ENCODE measurements at places on chromosomes 11 and 22.

- DNase-seq, result no peak
Measured at GRCh38 chr11:117837070-117837776, 12.7 kb upstream of the FXYD2 start.

- no peak for DNase-seq
Measured at GRCh38 chr22:37266581-37267134, 15.7 kb upstream of the CYTH4 start.

GRCh38 chr22:43263645-43264514, 76.9 kb upstream of the TTLL12 start:
- peak; percentile 87 for DNase-seq

DNA sequence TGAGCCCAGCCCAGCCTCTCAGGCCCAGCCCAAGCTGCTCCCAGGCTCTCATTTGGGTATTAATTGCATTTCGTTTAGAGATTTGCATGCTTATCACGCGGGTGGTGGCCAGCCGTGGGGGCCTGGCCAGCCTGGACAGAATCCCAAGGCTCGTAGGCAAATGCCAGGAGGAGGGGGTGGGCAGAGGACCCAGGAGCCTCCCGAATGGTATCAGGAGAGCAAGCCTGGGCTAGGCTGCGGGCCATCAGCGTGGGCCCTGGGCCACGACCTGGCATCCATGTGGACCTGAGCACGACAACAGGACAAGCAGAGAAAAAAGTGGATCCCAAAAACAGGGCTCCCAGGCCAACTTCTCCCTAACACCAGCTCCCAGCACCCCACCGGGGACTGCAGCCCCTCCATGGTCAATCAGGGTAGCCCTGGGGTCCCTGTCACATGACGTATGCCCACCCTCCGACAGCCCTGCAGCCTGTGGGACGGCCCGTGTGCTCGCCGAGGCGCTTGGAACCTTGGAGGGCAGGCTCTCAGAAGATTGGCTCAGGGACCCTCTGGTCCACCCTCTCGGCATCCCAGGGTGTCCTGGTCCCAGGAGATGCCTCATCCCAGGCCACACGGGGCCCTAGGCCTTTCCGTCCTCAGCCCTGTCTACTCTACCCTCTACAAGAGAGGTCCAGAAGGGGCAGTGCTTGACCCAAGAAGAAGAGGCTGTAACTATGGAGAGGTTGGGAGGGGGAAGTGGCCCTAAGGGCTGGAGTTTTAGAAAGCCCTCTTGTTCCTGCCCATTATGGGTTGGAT, 8.8 kb downstream of the ASCL2 start:
- no peak for DNase-seq

DNA sequence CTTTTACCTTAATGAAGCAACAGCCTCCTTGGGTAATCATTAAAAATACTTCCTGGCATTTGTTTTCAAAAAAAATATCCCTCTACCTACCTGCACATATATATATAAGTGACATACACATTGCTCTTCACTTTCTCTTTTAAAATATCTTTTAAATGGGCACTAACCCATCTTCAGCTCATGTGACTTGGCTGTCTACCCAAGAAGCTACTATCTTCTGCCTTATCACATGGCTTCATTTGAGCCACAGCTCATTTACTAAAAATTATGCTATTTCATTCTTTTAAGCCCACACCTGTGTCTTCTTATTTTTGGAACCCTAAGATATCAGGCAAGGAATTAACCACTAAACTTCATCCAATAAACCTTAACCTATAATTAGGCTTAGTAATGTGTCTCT, 37.0 kb upstream of the SOX6 start:
- DNase-seq, result no peak

DNA sequence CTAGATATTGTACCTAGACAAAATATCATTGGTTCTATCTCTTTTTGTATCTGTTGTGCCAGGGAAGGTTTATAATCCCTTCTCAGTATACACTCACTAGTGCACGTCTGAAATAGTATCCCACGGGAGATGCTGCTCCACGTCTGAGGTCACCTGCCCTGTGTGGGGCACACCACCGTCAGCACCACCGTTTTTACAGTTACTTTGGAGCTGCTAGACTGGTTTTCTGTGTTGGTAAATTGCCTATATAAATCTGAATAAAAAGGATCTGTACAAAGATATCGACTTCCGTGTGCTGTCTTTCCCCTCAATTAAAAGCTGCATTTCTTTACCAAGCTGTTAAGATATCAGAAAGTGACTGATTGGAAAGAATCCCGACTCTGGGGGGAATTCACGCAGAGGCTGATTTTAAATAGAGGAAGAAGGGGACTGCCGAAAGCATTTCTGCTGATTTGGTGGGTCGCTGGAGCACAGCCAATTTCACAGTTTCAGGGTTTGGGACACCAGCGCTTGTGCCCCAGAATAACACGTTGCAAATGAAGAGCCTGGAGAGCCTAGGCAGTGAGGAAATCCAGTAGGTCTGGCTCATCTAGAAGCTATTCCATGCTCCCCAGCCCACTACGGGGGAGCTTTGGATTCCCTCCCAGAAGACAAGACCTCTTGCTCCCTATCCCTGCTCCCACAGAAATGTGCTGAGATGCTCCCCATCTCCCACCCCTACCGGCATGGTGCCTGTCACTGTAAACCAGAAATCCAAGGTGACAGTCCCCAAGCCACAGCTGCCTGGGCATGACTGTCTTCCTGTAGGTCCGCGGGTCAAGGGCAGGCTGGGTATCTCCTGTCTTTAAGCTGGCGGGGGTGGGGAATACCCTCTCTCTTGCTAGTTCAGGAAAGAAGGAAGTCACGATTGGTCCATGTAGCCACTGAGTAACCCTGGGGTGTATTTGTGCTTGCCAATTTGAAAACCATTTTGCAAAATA, 12.7 kb upstream of the MYO18B start:
- no peak for DNase-seq

GRCh38 chr11:102733232-102733875, 8.6 kb upstream of the MMP8 start:
- DNase-seq, result peak; percentile 48

DNA sequence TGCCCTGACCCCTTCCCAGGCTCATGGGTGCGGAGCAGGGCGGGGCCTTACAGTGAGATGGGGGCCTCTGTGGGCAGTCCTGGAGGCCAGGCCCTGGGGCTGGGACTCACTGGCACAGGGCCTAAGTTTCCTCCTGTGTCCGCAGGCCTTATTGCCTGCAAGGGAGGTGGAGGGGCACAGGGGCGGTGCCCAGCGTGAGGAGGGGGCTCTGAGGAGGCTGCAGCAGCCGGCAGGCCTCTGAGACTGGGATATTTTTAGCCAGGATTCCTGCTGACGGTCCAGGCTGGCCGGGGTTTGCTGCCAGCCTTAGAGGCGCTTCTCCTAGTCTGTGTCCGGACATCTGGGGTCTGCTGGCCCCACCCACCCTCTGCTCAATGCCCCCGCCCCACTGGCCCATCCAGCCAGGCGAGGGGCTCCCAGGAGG, 5.7 kb upstream of the RTN4R start:
- no peak for DNase-seq

DNA sequence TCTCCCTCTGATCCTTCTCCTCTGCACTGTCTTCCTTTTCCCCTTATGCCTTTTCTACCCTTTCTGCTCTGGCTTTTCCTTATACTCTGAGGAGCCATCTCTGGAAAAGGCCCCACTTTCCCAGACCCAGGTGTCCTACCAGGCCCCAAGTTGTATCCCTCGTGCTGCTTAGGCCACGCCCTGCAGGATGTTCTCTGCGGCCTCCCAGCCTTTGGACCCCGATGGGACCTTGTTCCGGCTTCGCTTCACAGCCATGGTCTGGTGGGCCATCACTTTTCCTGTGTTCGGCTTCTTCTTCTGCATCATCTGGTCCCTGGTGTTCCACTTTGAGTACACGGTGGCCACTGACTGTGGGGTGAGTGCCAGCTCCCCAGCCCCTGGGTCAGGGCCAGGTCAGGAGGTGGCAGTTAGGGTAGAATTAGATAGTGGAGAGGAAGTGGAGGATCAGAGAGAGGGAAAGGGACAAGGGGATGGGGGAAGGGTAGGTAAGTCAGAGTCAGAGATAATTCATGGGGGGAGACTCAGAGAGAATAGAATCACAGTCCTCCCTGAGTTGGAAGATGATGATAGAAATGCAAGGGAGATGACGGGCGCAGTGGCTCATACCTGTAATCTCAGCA, 8.9 kb downstream of the PGAP2 start:
- peak; percentile 64 for DNase-seq

- no peak for DNase-seq
Measured at GRCh38 chr22:22761963-22762772, 117.8 kb downstream of the GGTLC2 start.

DNA sequence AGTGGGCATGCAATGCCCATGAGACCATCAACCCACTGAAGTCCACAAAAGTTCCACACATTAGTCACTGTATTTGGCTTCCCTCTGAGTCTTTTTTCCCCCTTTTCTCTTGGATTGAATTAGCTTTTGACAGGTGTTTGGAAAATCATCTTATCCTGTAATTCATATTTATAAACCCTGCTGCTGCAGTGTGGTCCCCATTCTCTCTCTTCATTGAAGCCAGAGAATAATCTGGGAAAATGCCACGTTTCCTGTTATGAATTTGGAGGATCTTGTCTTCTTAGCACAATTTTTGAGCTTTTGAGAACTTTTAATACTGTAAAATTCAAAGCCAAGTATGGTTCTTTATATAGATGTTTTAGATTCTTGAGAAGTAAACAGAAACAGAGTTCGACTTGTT, 84.8 kb downstream of the UVRAG start:
- no peak for DNase-seq

DNA sequence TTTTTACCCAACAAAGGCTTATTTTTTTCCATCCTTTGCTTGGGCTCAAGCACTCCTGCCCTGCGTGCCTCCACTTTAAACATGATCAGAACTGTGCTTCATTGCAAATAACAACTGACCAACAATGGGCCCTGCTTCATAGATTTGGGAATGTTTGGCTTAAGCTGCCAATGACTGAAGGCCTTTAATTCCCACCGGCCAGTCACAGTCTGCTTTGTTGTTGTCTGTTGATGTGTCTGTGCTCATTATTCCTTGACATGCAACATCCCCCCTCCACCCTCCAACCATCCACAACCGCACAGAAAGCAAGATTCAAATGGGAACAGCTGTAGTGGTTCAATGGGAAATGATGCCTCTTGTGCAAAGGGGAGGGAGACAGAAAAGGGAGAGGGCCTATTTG, 23.0 kb downstream of the PAX6 start:
- no peak for DNase-seq

DNA sequence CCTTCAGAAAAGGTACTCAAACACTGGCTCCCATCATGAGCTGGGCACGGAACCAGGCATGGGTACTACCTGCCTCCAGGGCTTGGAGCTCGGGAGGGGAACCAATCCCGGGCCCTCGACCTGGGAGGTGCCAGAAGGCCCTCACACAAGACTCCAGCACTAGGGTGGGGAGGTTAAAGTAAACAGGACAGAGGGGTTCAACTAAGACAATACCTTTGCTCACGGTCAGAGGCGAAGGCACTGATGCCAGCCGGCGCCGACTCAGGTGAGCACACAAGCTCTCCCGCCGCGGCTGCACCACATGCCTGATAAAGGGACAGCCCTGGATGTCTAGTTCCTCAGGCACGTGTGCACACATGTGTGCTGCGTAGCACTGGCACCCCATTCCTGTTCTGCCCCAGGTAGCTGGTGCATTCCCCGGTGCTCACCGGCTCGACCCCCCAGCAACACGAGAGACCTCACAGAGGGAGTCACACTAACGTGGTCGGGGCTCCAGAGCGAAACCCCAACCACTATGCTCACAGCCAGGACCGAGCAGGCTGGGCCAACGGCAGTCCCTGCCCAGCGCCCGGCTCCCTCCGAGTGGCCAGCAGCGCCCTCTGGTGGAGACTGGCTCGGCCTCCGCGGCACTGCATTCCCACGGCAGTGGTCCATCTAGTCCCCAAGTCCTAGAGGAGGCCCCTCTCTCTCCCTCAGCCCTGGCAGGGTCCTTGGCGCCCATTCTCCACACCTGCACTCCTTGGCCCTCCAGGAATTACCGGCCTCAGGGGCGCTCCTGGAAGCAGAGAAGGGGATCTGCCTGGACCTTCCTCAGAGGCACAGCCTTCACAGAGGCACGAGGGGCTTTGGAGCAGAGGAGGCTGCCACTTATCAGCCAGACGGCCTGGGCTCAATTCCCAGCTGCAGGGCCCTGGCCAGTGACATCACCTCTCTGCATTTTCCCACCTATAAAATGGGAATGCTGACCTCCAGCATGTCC, 28.8 kb upstream of the MOB2 start:
- peak; percentile 9 for DNase-seq
